ENCODE measurements at places on chromosomes 6 and 20.

DNA sequence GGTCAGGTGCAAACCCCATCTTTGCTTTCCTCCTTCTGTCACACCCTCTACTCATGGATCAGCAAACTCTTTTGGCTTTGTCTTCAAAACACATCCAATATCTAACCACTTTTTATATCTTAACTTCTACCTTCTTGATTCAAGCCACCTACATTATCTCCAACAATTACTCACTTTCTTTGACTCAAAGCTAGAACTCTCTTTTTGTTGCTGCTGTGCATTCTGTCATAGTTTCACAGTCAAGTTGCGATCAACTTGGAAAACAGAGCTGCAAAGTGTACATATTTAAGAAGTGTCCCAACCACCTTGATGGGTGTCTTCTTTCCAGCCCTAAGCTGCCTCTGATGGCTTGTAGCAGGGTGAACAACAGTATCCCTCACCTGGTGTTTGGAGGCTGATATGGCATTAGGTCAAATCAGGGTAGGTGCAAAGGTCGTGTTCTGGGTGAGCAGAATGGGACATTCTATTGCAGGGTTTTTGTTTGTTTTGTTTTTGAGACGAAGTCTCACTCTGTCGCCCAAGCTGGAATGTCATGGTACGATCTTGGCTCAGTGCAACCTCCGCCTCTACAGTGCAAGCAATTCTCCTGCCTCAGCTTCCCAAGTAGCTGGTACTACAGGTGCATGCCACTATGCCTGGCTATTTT is 43.4 kb upstream of the RALGAPA2 start:
- DNase-seq: no peak

GRCh38 chr6:169230322-169230665 is 23.4 kb downstream of the THBS2 start:
- no peak for DNase-seq

DNA sequence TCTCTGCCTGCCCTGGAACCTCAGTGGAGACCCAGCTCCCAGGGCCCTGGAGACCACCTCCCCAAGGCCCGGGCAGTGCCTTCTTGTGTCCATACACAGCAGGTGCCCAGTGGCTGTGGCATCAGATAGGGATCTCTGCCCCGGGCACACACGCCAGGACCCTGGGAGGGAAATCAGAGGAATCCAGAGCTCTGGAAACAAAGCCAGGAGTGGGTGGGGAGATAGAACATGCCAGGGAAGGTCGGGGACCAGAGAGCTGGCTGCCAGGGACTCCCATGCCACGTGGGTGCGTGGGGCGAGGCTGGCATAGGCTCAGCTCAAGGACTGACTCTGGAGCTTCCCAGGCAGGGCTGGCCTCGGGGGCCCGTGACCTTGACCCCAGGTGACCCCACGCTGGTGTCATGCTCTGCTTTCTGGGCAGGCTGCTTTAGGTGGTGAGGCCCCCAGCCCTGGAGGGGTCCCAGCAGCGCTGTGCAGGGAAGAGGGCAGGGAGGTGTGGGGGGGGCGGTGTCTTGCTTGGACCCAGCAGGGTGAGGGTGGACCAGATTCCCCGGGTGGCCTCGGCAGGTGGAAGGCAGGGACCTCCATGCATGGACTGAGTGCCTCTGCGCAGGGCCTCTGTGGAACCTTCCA is 17.6 kb upstream of the GATA5 start:
- DNase-seq: no peak

- DNase-seq: no peak
Observed at GRCh38 chr6:42141603-42142117, 760 bp downstream of the C6orf132 start.

DNA sequence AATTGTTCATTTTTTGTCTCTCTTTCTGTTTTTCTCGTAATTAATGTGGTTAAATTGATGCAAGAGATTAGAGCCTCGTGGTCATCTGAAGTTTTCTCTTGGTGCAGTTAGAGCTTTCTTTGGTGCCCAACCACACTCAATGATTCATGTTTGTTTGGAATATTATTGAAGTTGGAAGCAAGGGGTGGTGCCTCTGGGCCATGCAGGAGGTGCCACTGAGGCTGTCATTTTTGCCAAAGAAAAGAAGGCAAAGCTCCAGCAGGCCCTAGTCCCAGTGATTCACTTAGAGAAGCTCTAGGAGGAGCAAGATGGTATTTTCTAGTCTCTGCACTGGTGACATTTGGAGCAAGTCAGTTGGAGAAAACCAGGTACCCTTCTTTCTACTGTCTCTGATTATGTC is 144.5 kb upstream of the RALGAPA2 start:
- no peak for DNase-seq

DNA sequence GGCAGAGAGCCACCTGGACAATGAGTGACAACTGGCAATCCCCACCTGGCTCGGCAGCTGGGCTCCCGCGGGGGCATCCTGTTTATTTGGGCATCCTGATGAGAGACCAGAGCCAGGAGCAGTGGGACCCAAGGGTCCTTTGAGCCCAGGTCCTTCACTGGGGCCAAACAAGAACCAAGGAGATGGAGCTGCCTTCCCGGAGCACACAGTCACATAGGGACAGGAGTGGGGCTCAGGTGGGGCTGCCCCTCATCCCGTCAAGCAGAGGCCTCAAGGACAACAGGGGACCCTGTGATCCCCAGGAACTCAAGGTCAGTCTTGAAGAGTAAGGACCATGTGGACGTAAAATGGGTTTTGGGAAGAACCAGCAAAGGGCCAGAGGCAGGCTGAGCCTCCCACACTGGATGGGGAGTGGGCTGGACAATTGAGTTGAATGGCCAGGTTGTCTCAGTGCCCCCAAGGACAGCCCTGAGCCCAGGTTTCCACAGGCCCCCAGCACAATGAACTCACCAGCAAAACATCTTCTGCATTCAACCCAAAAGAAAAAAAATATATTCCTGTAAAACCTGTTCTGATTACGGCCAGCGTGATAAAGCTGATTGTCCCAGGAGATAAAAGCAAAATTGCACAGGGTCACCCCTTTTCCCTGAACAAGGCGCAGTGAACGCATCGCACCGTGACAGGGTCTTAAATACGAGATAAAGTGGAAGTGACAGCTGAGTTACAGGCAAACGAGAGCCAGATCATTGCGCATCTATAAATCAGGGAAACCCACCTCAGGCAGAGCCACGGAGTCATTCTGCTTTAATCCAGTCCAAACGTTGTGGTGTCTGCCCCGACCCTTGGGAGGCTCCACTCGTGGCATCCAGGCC is 86.2 kb downstream of the ANKRD60 start:
- DNase-seq: no peak

DNA sequence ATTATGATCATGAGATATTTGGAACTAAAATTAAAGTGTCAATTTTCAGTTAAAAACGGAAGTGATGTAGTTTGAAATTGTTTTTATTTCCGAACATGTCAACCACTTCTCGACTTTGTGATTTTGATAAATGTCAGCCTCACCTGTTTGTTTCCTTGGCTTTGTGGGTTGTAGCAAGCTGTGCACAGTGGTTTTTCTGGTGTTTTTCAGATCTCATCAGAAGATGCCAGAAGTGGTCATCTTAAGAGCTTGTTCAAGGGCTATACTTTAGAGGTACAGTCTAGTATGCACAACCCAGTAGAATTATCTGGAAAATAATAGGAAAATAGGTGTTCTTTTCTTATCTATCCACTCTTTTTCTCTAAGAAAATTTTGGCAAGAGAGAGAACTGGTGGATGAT is 134.0 kb downstream of the GRIK2 start:
- no peak for DNase-seq

DNA sequence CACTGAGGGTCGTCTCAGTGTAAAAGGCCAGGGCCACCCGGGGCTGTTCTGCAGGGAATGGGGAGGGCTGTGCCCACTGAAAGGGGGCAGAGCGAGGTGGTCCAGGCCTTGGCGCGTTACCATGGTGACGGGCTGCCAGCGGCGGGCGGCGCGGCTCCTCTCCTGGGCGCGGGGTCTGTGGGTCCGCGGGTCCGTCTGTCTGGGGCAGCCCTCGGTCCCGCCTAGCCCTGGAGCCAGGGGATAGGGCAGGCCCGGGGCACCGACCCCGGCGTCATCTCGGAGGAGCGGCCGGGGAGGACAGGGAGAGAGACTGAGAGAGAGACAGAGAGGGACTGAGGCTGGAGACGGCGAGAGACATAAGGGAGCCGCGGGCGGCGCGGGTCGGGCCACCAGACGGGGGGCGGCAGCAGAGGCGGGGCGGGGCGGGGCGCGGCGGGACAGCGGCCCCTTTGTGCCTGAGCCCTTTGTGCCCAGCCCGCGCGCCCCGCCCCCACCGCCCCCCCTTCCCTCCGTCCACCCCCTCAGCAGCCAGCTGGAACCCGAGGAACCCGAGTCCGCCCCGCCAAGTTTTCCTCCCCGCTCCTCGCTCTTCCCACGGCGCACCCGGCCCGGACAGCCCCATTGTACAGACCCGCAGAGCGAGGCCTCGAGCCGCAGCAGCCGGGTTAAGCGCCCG is at the start of gene KIAA1755:
TSS of gene KIAA1755 (minus strand) at position 358 of the 676 bp plus-strand sequence. CDS start at position 123, 235 bp downstream.
- DNase-seq: no peak

- DNase-seq: no peak
Observed at GRCh38 chr6:13454286-13455221, 32.8 kb downstream of the GFOD1 start.

- no peak for DNase-seq
Observed at GRCh38 chr20:52172392-52173047, 19.1 kb downstream of the ZFP64 start.

DNA sequence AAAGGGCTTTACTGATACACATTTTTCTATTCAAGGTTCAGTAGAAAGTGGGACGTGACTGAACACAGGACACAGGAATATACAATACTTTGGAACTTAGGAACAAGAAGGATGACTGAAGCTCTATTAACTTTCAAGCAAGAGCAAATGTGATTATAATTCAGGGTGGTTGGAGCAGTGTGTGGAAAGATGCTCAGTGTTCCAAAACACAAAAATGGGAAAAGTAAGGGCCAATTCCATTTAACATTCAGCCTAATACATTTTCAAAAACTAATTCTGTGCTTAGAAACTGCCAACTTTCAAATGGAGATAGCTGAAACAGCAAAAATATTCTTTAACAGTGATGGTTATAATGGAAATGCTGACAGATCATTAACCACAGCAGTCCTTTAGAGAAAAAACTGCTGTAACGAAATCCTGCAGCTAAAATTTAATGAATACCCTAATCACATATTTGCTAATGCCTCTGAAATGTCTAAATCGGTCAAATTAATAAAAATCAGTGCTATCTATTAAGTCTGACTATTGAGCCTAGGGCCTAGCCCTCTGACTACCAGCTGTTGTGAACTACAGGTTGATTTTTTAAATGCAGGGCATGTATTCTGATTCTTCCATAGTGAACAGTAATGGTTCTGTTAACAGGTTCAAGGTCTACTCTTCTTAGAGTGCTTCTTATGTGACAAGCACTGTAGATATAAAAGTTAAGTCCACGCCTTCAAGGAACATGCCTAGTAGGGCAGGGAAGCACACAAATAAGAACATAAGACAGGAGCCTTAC is 45.9 kb downstream of the RARS2 start:
- DNase-seq: no peak
